ENCODE measurements at places on chromosomes 2 and 18.

GRCh38 chr18:1914489-1914888, 656.8 kb downstream of the METTL4 start:
- DNase-seq: no peak

- DNase-seq: no peak
These were observed 8.4 kb downstream of the RSAD2 start for GRCh38 chr2:6885968-6886367.

- DNase-seq: no peak
These were observed 6.9 kb upstream of the EPB41L5 start for GRCh38 chr2:120005834-120006521.

- DNase-seq: no peak
These were observed 123.0 kb downstream of the AGAP1 start for GRCh38 chr2:235616885-235617284.

DNA sequence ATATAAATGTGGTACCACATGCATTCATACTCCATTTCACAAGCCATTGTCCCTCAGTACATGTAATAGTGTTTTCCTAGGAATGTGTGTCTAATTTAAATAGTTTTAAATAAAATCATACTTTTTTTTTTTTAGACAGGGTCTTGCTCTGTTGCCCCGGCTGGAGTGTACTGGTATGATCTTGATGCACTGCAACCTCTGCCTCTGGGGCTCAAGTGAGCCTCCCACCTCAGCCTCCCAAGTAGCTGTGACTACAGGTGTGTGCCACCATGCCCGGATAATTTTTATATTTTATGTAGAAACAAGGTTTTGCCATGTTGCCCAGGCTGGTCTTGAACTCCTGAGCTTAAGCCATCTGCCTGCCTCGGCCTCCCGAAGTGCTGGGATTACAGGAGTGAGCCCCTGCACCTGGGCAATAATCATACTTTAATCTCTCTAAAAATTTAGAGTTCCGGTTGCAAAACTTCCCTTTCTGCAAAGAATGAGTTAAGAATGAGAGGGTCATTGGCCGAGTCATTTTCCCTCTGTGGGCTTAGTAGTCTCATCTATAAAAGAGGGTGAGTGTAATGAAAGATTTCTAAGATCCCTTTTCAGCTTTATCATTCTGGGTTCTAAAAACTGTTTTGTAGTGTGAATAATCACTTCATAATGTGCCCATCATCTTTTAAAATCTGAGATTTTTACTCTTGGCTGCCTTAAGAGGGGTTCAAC, 116.0 kb upstream of the PELI1 start:
- DNase-seq: no peak

DNA sequence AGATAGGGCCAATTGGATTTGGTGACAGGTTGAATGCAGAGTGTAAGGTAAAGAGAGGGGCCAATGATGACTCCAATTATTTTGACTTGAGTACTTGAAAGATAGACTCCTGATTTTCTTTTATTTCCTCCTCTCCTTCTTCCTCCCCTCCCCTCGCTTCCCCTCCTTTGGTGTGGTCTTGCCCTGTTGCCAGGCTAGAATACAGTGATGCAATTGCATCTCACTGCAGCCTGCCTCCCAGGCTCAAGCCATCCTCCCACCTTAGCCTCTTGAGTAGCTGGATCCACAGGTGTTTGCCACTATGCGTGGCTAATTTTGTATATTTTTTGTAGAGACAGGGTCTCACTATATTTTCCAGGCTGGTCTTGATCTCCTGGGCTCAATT, 2.3 kb downstream of the DGUOK start:
- no peak for DNase-seq
